ENCODE measurements at places on chromosomes 6 and 20. TPM values are rescaled to one million over a fixed set of nuclear protein-coding genes. Genes with fewer than 3 reads are reported as not detected.

The IPCEF1 gene
- total RNA-seq = 0.20 TPM

The GSTA3 gene
- not detected for total RNA-seq

The TUBB2B gene
- total RNA-seq = 3.0 TPM

The SNTA1 gene
- 52.1 TPM for total RNA-seq

The DLL1 gene
- total RNA-seq = 0.49 TPM

All from Caki2 (cell line).